Activated naive CD4-positive, alpha-beta T cell (primary cell): ENCODE measurements at places on chromosomes 4 and X.

DNA sequence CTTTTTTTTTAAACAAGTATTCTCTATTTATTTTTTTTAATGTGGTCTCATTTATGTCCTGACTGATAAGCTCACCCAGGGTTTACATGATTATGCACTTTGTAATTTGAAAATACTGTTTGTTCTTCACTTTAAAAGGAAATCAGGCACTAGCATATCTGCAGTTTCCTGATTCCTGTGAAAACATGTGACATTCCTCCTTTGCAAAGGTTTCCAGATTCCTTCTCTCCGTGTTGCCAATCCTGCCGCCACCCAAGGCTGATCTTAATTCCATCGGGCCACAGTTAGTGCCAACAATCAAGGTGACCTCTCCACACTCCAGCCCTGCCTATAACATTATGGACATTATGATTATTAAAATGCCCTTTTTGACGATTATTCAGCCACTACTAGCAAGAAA lies 225.4 kb downstream of the PCDH7 start:
- no peak for DNase-seq

- no peak for DNase-seq
Measured at GRCh38 chrX:360496-361150, 26.1 kb downstream of the PPP2R3B start.

GRCh38 chr4:7761720-7762119 lies 177.9 kb downstream of the AFAP1 start:
- DNase-seq = peak; percentile 19

GRCh38 chrX:50813843-50814661 lies at the start of gene SHROOM4:
Gene SHROOM4, minus strand, starts transcription at chrX:50814194. Its CDS starts 176 bp downstream, at chrX:50814018.
- DNase-seq = no peak

DNA sequence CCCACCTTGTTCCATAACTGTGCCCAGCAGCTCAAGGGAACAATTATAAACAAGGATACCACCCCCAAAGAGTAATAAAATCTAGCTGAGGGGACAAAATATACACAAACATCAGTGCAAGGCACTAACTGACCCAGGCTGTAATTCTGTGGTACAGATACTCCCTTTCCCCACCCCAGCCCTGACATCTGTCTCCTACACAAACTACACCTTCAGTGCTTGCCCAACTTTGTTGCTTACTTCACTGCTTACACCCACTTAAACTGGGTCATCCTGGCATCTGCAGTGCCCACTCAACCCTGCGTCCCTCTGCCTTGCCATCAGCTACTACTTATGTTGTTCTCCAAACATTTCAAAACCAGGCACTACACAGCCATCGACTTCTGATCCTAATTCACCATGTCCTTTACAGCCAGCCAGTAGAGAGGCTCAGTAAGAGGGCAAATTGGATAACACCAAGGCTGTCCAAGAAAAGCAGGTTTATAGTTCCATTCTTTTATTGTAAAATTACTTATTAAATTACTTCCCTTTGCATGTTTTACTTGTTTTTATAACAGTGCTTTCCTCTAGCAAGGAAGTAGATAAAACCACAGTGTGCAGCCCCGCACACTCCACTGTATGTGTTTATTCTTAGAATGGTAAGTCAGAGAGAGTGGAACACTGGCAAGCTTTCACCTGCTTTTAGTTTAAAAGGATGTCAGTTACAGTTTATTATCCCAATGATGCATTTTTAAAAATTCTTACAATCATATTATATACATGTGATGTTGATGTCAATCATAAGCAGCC lies 149.6 kb downstream of the INPP4B start:
- DNase-seq = no peak

GRCh38 chr4:10086506-10087120 lies 30.0 kb downstream of the WDR1 start:
- DNase-seq = no peak

DNA sequence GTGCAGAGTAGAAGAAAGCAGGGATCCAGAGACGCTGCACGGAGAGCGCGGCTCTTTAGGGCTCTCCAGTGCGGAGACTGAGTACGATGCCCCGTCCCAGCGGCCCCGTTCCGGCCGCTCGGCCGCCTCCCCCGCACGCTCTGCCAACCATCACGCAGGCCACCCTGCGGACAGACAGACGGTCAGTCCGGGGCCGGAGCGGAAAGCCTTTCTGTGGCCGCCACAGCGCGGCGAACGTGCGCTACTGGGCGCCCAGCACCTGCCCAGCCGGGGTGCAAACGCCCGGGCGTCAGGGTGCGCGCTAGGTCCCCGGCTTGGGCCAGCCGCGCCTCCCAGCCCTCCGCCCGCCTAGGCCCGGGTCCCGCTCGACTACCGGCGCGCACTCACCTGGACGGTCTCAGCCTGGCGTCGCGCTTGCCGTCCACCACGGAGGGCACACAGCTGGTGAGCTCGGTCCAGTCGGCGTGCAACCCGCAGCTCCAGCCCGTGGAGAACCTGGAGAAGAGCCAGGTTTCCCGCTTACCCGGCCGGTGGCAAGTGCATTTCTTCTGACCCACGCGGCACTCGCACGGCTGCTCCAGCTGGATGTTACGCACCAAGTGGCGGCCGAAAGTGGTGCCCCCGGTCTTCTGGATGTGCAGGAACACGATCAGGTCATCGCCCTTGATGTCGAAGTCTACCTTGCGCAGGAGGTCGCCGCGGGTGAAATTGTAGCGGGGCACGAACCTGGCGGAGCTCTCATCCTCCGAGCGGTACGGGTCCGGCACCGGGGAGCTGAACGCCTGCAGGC lies 1.8 kb downstream of the HS6ST2 start:
- no peak for DNase-seq

- DNase-seq = no peak
Measured at GRCh38 chr4:76690011-76690905, 207.7 kb downstream of the SOWAHB start.

DNA sequence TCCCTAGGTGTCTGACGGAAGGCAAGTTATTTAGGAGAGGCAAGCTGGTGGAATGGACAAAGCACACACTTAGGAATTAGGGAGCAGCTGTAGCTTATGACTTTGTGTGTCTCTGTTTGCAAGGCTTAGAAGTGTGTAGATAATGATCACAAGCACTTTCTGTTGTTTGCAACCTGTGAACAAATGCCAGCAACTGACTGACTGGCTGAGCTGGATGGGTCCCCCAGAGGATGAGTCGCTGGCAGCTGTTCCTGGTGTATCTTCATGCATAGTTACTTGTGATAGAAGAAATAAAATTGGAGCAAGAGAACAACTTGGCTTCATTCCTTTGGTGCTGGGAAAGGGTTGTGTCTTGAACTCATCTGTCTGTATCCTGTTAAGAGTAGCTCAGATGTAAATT lies 64.2 kb upstream of the BEND4 start:
- DNase-seq = no peak

GRCh38 chr4:42965326-42965725 lies 72.8 kb downstream of the GRXCR1 start:
- no peak for DNase-seq

GRCh38 chrX:129115104-129115503 lies 408.2 kb downstream of the SMARCA1 start:
- DNase-seq = no peak

GRCh38 chr4:87024201-87024600 lies 89.4 kb downstream of the AFF1 start:
- DNase-seq = no peak

DNA sequence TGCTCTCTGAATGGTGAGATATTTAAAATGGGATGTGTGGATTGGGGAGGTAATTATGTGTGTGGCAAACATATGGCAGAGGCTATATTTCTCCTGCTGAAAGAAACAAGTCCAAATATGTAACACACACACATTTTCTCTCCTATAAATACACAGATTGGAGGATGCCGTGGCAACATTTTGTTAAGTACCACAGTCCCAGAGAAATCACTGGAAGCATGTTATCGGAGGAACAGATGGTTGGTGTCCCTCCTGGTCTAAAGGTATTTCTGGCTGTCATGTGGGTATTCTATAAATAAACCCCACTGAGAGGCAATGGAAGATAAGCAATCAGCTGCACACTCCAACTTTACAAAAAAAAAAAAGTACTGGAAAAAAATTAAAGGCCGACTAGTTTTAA lies 528.3 kb upstream of the BOD1L1 start:
- DNase-seq = no peak

DNA sequence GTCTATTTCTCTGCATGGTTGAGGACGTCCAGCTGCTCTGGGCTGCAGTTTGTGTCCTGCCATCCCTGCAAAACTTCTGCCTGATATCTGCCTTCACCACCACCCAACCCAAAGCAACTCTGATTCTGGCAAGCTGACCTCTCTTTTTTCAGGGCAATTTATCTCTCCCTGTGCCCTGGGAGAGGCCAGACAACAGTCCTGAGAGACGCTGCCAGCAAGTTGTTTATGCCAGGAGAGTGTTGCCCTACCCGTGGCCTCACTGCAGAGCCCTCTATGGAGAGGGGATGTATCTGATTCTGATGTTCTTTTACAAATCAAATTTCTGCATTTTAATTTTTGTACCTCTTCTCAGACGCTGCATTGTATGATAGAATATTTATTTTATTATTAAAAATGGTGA lies 36.6 kb upstream of the BRWD3 start:
- DNase-seq = no peak

DNA sequence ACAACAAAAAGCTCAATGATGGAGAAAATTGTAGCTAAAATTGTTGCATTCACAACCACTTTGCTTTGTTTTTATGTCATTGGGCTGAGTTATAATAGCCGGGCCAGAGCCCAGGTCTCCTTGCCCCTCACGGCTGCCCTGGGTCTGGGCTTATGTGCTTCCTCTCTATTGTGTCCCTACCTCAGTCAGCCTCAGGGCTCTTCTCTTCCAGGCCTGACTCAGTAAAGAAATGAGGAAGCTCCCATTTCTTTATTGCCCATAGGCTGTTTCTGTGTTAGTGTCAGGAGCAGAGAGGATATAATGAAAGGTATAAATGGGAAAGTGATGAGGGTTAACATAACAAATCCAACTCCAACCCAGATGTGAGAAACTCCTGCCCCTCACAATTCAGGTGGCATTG lies 18.0 kb downstream of the BST1 start:
- DNase-seq = no peak

DNA sequence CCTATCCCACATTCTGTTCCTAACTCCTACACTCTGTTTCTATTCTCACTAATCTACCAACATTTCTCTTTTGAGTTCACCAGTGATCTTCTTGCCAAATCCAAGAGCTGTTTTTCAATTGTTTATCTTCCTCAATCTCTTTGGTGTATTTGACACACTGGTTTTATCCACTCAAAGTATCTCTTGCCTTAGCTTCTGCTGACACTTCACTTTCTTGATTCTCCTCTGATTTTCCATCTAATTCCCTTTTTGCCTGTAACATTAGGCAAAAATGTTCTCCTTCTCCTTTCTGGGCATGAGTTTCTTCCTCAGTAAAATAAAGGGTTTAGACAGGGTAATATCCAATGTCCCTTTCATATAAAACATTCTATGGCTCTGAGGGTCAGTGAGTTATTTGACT lies 26.2 kb downstream of the GRIA3 start:
- DNase-seq = no peak

- DNase-seq = no peak
Measured at GRCh38 chr4:76090241-76090691, 15.8 kb downstream of the ART3 start.

DNA sequence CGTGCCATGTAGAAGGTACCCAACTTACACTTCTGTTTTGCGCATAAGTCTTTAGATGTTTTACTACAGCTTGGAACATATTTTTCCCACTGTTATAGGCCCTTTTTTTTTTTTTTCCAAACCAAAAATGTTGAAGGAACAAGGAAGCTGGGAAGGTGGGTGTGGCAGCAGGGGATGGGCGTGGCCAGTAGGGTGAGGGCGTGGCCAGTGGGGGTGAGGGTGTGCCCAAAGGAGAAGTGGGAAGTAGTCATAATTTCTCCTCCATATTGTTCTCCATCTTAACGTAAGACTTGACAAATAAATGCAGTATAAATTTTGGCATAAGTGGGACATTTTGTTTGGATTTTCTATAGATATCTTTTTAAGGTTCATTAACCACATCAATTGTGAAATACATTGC lies 30.4 kb downstream of the CLDN22 start:
- no peak for DNase-seq

DNA sequence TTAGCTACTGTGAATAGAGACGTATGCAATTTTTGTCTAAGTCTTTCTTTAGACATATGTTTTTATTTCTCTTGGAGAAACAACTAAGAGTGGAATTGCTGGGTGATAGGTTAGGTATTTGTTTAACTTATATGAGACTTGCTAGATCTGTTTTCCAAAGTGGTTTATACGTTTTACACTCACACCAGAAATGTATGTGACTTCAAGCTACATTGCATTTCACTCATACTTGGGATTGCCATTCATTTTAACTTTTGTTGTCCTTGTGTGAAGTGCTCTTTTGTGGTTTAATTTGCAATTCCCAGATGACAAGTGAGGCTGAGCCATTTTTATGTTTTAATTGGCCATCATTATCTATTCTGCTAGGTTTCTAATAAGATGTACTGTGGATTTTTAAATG lies 817.2 kb downstream of the GLUD2 start:
- DNase-seq = no peak

DNA sequence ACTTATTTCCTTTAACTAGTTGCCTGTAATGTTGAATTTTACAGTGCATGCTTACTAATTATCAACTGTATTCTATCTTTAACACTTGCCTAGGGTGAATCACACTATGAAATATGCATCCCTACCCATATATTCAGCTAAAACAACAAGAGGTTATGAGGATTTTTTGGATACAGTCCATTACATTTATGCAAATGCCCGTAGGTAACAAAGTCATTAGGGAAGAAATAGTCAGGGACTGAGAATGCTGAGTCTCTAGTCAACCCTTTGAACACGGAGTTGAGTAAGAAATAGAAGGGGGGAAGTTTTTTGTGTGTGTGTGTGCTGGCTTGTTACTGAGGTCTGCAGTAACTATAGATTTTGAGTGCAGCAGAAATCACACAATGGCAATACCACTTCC lies 26.1 kb upstream of the CBLL2 start:
- no peak for DNase-seq

DNA sequence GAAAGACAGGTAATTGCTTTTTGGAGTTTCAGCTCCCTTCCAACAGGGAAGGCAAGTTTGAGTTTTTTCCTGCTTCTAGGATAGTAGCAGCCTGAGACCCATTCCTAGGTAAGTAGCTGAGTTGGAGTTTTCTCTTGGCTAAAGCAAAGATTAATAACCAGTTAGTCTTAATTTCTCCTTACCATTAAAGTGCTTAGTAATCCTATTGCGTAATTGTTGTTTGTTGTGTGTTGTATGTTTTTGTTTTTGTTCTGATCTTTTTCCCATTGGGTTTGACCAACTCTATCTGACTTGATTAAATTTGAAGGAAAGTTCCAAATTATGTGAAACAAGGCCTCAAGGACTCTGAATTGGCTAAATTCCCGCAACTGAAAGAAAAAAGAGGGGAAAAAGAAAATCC lies 83.5 kb downstream of the TBX22 start:
- DNase-seq = no peak

DNA sequence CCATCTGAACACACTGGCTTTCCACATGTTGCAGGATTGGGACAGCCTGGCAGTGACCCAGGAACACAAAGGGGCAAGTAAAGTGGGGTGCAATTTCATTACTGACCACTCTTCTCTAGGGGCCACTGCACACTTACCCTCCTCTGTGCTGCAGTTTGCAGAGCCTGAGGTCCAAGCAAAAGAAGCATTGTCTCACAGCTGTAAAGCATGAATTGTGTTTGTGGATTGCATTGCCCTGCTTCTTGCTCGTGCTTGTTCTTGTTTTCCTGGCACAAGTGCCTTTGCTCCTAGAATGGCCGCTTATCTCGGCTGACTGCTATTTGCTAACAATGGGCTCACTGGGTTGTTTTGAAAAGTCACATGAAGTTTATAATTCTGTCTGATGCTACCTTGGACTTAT lies 209.1 kb upstream of the JADE1 start:
- no peak for DNase-seq
